ENCODE measurements at places on chromosomes 11 and 22.

DNA sequence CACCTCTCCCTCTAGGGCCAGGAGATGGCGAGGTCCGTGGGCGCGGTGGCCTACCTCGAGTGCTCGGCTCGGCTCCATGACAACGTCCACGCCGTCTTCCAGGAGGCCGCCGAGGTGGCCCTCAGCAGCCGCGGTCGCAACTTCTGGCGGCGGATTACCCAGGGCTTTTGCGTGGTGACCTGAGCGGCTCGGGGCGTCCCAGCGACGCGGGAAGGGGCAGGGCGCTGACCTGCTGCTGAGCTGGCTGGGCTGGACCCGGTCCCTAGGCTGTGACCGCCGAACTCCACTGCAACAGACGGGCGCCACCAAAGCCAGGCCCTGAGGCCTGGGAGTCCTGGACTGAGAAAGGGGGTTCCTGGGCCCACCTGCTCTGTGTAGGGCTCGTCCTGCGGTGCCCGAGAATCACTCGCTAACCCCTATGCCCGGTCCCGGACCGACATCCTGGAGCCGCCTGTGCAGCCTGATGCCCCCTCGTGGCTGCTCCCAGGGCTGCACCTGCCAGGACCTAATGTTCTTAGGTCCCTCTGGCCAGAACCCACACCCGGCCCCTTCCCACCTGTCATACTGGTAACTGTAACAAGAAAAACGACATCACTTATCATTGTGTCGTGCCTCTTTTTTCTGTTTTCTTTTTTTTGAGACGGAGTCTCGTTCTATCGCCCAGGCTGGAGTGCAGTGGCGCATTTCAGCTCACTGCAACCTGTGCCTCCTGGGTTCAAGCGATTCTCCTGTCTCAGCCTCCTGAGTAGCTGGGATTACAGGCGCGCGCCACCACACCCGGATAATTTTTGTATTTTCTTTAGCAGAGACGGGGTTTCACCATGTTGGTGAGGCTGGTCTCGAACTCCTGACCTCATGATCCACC, 15.0 kb downstream of the RHOD start:
- peak; percentile 55 for DNase-seq

DNA sequence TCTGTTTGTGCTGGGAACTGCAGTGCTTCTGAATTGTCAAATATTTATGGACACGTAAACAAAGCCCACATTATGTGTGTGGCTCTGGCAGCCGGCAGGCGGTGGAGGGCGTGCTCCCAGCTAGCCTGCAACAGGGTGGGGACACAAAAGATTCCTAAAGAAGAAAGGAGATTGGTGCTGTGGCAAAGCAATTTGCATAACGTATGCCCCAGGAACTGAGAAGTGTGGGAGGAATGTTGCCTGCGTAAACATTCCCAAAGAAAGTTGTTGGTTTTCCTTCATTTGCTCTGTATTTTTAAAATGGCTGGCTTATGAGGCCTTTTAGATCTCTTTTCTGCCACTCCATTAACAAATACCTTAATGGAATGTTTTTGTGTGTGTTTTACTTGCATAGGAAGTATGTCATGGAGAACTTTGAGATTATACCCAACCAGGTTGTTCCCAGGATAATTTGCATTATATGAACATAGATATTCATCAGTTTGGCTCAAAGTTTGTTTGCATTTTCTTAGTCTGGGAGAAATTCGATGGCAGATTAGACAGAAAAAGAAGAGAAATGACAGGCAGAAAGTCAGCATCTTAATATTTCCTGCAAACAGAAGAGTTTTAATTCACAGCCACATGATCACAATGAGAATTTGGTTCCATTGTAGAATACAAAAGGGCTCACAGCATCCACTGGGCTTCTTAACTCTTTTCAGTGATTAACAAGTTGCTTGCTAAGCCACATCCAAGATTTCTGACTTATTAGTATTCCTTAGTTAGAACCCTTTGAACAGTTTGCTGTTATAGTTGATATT, 41.8 kb upstream of the DLAT start:
- peak; percentile 15 for DNase-seq

DNA sequence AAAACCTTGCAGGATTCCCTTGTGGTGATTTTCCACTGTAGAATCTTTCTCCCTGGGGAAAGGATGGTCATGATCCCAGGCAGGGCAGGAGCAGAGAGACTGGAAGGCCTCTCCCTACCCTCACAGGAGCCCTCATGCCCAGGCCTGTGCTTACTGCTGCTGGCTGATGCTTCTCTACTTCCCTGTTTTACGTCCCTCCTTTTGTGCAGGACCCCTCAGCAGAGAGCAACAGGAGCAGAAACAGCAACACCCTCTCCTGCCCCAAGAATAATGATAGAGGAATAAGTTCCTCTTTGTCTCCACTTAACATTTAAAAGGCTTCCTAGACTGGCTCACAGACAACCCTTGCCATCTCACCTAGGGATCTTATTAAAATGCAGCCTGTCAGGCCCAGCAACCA, 3.6 kb downstream of the ISX start:
- no peak for DNase-seq

GRCh38 chr11:66346476-66347424, 679 bp downstream of the B4GAT1 start:
- no peak for DNase-seq

DNA sequence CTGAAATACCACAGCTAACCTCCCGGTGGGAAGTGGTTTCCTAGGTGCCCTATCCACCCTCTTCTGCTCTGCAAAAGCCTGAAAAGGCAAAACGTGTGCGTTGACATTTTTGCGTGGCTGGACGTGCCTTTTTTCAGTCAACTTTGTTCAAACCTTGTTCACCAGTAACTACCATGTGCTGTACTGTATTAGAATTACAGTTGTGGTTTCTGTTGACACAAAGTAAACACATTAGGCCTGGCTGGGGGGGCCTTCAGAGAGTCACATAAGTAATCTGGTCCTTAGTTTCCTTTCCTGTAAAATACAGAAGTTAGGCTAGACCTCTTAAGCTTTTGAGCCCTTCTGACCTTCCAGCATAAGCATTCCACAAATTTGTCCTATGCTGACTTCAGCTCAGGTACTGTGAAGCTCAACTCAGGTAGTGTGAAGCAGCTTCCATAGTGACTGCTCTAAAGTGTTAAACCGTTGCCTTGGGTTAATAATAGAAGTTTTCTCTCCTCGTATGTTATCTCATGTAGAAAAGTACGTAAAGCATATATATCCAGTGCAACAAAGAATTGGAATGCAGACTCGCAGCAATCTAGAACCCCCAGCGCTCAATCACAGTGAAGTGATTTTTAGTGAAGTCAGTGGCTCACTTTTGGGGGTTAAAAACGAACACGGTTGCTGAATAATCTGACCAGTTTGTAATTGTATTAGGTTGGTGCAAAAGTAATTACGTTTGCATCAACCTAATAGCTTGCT, 1.8 kb downstream of the EWSR1 start:
- no peak for DNase-seq

DNA sequence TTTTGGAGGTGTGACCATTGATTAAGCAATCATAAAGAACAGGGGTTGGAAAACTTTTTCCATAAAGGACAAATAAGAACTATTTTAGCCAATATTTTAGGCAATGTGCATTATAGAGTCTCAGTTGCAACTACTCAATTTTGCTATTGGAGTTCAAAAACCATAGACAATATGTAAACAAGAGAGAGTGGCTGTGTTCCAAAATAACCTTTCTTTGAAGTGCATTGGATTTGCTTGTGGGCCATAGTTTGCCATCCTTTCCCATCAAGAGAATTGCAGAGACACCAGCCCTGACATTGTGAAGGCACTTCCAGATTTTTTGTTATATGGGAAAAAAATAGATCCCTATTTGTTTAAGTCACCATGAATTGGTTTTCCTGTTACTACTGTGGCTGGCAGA, 63.3 kb upstream of the LARGE1 start:
- no peak for DNase-seq

- no peak for DNase-seq
These were observed 47.7 kb downstream of the WNT11 start for GRCh38 chr11:76158394-76159302.

- peak; percentile 40 for DNase-seq
These were observed 107.4 kb downstream of the RASSF10 start for GRCh38 chr11:13116491-13116890.

DNA sequence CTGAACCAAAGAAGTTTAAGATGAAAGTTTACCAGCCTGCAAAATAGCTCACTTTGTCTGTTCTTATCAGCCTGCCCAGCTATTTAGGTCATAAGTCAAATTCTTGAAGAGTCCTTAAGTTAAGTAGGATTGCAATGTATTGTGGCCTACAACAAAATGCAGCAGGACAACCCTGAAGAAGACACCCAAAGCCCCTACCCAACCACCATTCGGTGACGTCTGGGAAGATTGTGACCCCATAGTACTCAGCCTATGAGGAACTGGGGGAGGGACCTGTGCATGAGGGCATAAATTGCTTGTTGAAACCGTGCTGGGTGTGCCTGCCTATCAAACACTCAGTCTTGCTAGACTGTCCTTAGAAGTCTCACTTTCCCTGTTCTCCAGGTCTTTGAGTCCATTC, 50.5 kb upstream of the FDX1 start:
- no peak for DNase-seq

DNA sequence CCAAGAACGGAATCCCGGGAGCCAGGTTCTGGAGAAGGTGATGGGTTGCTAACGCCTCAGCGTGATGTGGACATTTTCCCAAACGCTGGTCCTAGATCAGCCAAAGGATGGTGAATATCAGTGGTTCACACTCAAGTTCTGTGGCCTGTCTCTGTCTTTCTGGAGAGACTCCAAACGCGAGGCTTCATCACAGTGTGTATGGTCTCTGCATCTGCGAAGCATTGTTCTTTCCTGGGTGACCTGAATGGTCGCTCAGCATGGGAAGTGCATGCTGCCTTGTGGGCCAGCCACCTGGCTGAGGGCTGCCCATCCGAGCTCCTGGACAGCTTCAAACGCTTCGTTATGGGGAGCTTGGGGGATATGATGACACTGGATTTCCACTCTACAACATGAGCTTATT, 810.0 kb downstream of the TBC1D22A start:
- DNase-seq: no peak

DNA sequence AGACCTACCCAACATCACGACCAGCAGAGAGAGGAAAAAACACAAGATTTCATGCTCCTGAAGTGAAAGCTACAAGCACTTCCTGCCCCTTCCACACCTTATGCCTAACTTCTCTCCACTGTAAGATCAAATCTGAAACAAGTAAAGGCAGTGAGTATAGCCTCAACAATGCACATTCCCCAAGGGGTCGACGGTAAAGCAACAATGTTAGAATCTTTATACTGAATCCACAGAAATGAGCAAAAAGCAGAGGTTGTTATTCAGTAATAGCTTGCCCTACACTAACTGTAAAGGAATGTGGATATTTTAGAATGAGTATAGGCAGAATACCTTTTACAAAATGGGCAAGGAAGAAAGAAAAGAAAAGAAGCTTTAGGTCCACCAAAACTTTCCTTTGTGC, 15.6 kb downstream of the ARFGAP3 start:
- DNase-seq: peak; percentile 62

- DNase-seq: no peak
These were observed 28.9 kb upstream of the TMEM86A start for GRCh38 chr11:18669711-18670110.

DNA sequence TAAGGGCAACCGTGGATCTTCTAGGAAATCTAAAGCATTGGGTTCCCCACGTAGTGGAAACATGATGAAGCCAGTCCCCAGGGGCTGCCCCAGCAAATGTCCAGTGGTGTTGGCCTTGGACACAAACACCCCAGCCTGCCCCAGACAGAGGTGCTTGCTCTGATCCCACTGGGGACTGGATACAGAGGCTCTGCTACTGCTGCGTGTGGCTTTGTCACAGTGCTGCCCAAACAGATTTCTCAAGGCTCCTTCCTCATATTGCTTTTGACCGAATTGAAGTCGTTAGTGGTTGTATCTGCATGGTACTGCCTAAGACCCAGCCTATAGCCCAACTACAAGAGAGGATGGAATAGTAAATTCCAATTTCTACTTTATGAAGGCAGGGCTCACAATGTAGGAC, 40.1 kb upstream of the CD44 start:
- no peak for DNase-seq

DNA sequence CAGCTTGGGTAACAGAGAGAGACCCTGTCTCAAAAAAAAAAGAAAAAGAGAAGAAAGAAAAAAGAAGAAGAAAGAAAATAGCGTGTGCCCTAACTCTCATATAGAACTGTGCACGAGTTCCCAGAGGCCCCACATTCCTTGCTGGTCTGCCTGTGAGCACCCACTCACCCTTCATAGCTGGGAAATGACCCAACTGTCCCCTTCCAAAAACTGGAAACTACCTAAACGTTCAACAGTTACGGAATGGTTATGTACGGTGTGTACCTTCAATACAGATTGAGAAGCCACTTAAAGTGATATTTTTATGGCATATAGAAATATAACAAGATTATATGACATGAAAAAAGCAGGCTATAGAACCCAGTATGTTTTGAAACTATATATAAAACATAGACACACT, 82.0 kb downstream of the PARVA start:
- no peak for DNase-seq

- no peak for DNase-seq
These were observed 1.3 kb downstream of the WEE1 start for GRCh38 chr11:9574622-9575259.

DNA sequence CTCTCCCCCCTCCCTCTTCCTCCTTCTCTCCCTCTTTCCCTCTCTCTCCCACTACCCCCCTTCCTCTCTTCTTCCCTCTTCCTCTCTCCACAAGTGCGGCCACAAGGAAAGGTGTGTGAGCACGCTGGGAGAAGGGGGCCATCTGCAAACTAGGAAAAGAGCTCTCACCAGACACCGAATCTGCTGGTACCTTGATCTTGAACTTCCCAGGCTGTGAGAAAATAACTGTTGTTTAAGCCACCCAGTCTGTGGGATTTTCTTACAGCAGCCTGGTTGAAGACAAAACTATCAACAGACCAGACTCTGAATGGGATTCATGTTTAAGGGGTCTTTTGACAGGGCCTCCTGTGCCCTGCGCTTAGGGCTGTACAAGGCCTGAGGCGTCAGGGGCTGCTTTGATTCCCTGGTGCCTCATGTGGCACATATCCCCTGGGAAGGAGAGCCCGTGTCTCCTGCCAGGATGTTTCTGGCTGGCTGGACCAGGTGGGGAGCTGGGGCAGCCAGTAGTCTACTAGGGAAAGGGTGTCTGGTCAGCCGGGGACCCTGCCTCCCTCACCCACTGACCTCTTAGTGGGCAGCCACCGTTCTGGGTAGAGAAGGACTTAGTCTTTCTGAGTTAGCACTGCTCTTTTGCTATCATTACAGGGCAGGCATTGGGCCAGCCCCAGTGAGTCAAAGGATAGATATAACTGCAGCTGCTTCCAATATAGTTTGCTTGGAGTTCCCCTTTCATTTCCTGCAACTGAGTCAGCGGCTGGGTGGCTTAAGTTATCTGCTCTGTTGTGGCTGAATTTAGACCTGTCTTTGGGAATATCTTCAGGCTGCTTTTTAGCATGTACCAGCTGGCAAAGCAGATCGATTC, 6.2 kb downstream of the PANX1 start:
- peak; percentile 92 for DNase-seq

GRCh38 chr11:111395081-111395480, 16.0 kb upstream of the POU2AF1 start:
- no peak for DNase-seq

DNA sequence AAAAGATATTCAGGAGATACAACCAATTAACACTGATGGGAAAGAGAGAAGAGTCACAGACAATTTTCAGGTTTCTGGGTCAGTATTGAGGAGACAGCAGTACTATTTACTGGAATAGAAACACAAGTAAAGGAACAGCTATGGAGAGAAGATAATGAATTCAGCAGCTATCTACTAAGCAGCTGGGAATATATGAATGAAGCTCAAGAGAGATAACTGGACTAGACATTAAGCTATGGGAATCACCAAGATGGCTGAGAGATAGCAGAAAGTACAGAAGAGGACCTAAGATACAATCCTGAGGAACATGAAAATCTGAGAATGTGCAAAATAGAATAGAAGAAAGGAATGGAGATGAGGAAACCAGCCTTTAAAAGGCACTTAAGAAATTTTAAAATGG, 15.9 kb downstream of the ALG9 start:
- DNase-seq: no peak

- no peak for DNase-seq
These were observed 18.2 kb upstream of the CASP12 start for GRCh38 chr11:104916442-104916841.

All from fibroblast of skin of scalp (primary cell).